ENCODE measurements at places on chromosomes 6 and 20.

DNA sequence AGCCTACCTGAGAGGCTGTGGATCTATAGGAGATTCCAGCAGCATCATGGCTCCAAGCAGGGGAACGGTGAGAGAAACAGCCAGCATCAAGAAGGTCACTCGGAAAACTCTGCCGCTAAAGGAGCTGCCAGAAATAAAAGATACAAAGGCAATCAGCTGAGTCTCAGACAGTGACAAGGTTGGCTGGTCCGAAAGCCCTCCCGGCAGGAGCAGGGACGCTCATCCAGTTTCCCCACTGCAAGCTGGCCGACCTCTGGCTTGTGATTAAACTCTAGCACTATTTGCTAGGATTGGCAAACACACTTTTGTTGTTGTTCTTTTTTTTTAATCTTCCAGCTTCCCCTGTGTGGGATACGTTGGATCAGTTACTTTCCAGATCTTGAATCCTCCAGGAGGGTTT is 8.7 kb downstream of the APMAP start:
- DNase-seq: no peak

GRCh38 chr6:45488889-45489288 is 111.2 kb upstream of the SUPT3H start:
- no peak for DNase-seq

- no peak for DNase-seq
Observed at GRCh38 chr6:28335040-28335563, 846 bp downstream of the ZSCAN31 start.

GRCh38 chr20:10415013-10415650 is 18.9 kb downstream of the MKKS start:
- DNase-seq: no peak

DNA sequence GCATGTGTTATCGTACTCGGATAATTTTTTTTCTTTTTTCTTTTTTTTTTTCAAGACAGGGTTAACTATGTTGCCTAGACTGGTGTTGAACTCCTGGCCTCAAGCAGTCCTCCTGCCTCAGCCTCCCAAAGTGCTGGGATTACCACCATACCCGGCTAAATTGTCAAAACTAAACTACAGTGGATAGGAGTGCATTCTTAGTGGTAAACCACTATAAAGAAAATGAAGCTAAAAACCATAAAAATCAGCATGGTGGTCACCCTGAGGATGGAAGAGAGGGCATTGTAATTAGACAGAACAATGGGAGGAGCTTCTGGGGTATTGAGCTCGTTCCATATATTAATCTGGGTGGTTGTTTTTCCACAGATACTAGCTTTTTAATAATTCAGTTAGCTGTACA is 6.2 kb upstream of the ZNF318 start:
- no peak for DNase-seq

Measured in stimulated activated CD8-positive, alpha-beta memory T cell treated with anti-CD3 and anti-CD28 coated beads, Interleukin-2, amount 100 ng/mL, for 1 hour (primary cell).